Ascending aorta (tissue), 2 donors: ENCODE measurements at places on chromosomes 3 and 15. TPM values are rescaled to one million over a fixed set of nuclear protein-coding genes. Genes with fewer than 3 reads are reported as not detected.

Gene CHDH
- total RNA-seq = 0.53 TPM

Gene TPRG1
- 6.4 TPM for total RNA-seq

Gene CFAP161
- not detected for total RNA-seq

- H3K4me1 ChIP-seq = no peaks in the 10 kb centered on the region
- no peak overlapping the region for H3K4me3 ChIP-seq
- no peak for DNase-seq
- no peak overlapping the region for H3K27ac ChIP-seq
- H3K27me3 ChIP-seq = no peaks in the 10 kb centered on the region
These were observed 152.8 kb upstream of the GOLGA6L4 start for GRCh38 chr15:84082739-84083138.

GRCh38 chr3:110397115-110397514 lies 674.5 kb upstream of the NECTIN3 start:
- H3K27ac ChIP-seq = no peak overlapping the region
- H3K27me3 ChIP-seq = no peaks in the 10 kb centered on the region
- H3K4me3 ChIP-seq = no peak overlapping the region
- H3K36me3 ChIP-seq = no peaks in the 10 kb centered on the region
- no peaks in the 10 kb centered on the region for H3K4me1 ChIP-seq

- H3K36me3 ChIP-seq = no peaks in the 10 kb centered on the region
- DNase-seq = peak; percentile 47
- no peaks in the 10 kb centered on the region for H3K4me1 ChIP-seq
- H3K27me3 ChIP-seq = no peaks in the 10 kb centered on the region
- no peak overlapping the region for H3K4me3 ChIP-seq
These were observed 23.5 kb downstream of the KIF9 start for GRCh38 chr3:47259114-47259513.
